ENCODE measurements at places on chromosomes 3 and 15. TPM values are rescaled to one million over a fixed set of nuclear protein-coding genes. Genes with fewer than 3 reads are reported as not detected.
A peak's percentile ranks its signal among the peaks of the same experiment; 100 is the strongest.

- H3K36me3 ChIP-seq: no peaks in the 10 kb centered on the region
- no peaks in the 10 kb centered on the region for H3K27me3 ChIP-seq
- no peak overlapping the region for H3K4me3 ChIP-seq
- DNase-seq: no peak
- H3K4me1 ChIP-seq: no peaks in the 10 kb centered on the region
- no peak overlapping the region for H3K27ac ChIP-seq
These were observed 54.5 kb downstream of the ATR start for GRCh38 chr3:142523921-142524566.

- H3K27ac ChIP-seq: no peak overlapping the region
- no peaks in the 10 kb centered on the region for H3K4me1 ChIP-seq
- no peaks in the 10 kb centered on the region for H3K36me3 ChIP-seq
- DNase-seq: no peak
- H3K4me3 ChIP-seq: no peak overlapping the region
- H3K27me3 ChIP-seq: no peaks in the 10 kb centered on the region
These were observed 50.9 kb upstream of the MRPL3 start for GRCh38 chr3:131553495-131554247.

- no peak overlapping the region for H3K4me3 ChIP-seq
- no peaks in the 10 kb centered on the region for H3K27me3 ChIP-seq
- DNase-seq: no peak
- H3K36me3 ChIP-seq: no peaks in the 10 kb centered on the region
- H3K27ac ChIP-seq: no peak overlapping the region
These were observed 31.1 kb downstream of the TMEM40 start for GRCh38 chr3:12727937-12728336.

DNA sequence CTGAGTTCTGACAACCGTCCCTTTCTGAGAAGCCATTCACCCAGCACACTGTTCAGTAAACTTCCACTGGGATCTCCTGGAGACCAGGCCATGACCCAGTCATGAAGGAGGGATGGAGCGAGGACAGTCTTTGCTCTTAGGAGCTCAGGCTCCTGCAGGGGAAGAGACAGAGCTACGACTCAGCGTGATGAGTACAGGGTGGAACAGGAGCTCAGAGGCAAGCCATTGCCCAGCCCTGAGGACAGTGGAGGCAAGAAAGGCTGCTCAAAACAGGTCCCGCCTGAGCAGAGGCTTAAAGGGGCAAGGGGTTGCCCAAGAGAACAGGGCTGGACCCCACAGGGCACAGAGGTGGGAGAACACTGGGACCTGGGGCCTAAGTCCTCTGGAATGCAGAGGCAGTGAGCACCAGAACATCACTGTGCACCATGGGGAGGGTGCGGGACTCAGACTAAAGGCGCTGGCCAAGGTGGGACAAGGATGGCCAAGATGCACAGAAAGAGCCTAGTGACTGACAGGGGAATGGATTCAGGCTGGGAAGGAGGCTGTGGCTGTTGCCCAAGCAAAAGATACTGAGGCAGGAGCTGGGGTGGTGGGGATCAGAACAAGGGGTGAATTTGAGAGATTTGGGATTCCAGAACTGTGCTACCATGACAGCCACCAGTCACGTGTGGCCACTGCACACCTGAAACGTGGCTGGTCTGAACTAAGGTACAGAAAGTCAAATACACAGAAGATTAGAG lies 25.8 kb downstream of the TMEM43 start:
- DNase-seq: no peak
- H3K36me3 ChIP-seq: peaks cover under 1% of the 10 kb centered on the region
- H3K4me1 ChIP-seq: peaks cover 8% of the 10 kb centered on the region
- H3K27me3 ChIP-seq: no peaks in the 10 kb centered on the region
- H3K27ac ChIP-seq: no peak overlapping the region

DNA sequence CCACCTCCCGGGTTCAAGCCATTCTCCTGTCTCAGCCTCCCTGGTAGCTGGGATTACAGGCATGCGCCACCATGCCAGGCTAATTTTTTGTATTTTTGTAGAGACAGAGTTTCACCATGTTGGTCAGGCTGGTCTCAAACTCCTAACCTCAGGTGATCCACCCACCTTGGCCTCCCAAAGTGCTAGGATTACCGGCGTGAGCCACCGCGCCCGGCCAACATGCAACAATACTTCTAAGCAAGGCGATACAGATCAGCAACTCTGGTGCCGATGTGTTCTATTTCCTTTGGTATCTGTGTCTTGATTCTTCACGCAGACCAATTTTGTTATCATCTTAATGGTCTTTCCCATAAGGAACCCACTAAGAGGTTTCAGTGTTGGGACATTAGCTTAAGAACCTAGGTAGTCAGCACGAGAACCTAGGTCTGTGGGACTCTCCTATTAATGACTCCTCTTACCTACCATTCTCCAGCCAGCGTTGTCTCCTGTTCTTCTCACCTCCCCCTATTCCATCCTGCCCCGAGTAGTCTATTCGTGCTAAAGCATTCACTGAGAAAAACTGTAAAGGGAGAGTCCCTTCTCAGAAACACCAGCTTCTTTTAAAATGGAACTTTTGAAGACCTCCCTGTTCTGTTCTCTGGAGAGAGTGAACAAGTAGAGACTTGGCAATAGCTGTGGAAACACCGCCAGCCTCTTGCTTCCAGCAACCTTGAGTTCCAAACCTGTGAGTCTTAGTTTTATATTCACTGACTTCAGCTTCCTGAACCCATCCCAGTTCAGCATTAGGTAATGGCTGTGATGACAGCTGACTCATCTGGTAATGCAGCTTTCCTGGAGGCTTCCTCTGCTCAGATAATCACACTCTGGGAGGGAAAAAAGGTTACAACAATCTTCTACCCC lies 61.2 kb downstream of the TSC22D2 start:
- H3K4me3 ChIP-seq: no peak overlapping the region
- no peaks in the 10 kb centered on the region for H3K27me3 ChIP-seq
- H3K36me3 ChIP-seq: no peaks in the 10 kb centered on the region
- DNase-seq: no peak
- H3K27ac ChIP-seq: no peak overlapping the region

DNA sequence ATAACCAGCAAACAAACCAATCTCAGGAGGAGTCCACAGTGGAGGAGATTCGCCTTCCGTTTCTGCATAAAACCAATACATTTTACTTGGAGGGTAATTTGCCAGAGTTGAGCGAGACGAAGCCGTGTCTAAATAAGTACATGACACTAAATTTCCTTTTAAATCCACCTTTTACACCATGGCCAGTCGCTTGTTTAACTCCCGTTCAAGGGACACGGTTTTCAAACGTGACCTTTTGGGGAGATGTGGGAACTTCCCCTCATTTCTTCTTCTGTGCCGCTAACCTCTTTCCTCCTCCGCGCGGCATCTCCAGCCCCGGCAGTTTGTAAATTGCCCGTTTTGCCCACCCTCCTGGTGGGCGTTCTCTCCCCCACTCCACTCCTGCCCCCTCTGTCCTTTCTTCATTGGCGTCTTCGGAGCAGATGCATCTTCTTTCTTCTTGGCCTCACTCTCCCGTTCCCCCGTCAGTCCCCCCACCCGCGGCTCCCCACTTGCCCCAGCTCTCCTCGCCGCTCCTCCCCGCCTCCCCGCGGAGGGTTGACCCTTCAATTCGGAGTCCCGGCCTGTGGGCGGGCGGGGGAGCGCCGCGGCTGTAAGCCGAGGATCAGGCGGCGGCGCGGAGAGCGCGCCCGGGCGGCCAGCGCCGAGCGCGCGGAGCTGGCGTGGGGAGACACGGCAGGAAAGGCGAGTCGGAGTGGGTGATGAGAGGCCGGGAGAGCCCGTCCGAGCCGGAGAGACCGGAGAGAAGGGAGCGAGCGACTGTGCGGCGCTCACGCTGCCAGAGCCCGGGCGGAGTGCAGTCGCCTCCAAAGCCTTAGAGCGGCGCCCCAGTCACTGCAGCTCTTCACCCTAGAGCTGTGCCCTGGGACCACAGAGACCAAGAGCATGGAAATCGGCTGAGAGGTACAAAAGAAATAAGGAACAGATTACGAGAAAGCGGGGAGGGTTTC lies at the start of gene NLGN1:
TSS of gene NLGN1 (plus strand) at position 584 of the 950 bp plus-strand sequence.
- no peak within 1 kb of the TSS for H3K27ac ChIP-seq
- H3K4me3 ChIP-seq: peak within 1 kb of the TSS; percentile 81
- peaks cover 18% of the 10 kb centered on the region for H3K4me1 ChIP-seq

- DNase-seq: no peak
- peaks cover 3% of the 10 kb centered on the region for H3K36me3 ChIP-seq
- H3K27ac ChIP-seq: no peak overlapping the region
- peak overlapping the region; percentile 95 for H3K4me3 ChIP-seq
- no peaks in the 10 kb centered on the region for H3K27me3 ChIP-seq
These were observed 1.9 kb downstream of the ADPGK start for GRCh38 chr15:72781631-72782030.

GRCh38 chr3:149970716-149971402 lies at the start of gene PFN2:
TSS of gene PFN2 (minus strand) at chr3:149970895. CDS start at chr3:149970856, 39 bp downstream.
- no peak for DNase-seq
- no peaks in the 10 kb centered on the region for H3K27me3 ChIP-seq
- H3K4me1 ChIP-seq: peaks cover 32% of the 10 kb centered on the region
- H3K4me3 ChIP-seq: peak within 1 kb of the TSS; percentile 64

DNA sequence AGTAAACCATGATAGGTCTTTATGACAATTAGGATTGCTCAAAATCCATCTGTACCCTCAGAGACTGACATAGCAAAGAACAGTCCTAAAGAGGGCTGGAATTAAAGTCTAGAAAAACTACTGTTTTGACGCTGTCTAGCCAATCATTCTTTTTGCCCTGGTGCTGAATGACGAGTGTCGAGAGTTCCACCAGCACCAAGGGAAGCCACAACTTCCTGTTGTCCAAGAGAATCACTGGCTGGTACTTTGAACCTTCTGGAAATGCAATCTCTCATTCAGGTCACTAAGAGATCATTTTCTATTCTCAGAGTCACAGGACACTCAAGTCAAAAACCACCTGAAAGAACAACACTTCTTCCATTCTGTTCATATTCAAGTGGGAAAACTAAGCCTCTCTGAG lies 37.7 kb downstream of the FBN1 start:
- peaks cover 15% of the 10 kb centered on the region for H3K4me1 ChIP-seq
- no peaks in the 10 kb centered on the region for H3K27me3 ChIP-seq
- H3K27ac ChIP-seq: no peak overlapping the region
- no peak overlapping the region for H3K4me3 ChIP-seq
- no peak for DNase-seq
- H3K36me3 ChIP-seq: no peaks in the 10 kb centered on the region

The GOLGA8J gene
- not detected for polyA plus RNA-seq

The CDCP1 gene
- polyA plus RNA-seq: 7.7 TPM

The NR2E3 gene
- 0.83 TPM for polyA plus RNA-seq

The CCDC13 gene
- polyA plus RNA-seq: 0.42 TPM

The ACKR4 gene
- polyA plus RNA-seq: not detected

The RLBP1 gene
- not detected for polyA plus RNA-seq

Measured in GM23338 (cell line).